Stimulated activated naive CD8-positive, alpha-beta T cell treated with anti-CD3 and anti-CD28 coated beads, Interleukin-15, amount 100 ng/mL, for 72 hours (primary cell): ENCODE measurements at places on chromosomes 12 and 14.

DNA sequence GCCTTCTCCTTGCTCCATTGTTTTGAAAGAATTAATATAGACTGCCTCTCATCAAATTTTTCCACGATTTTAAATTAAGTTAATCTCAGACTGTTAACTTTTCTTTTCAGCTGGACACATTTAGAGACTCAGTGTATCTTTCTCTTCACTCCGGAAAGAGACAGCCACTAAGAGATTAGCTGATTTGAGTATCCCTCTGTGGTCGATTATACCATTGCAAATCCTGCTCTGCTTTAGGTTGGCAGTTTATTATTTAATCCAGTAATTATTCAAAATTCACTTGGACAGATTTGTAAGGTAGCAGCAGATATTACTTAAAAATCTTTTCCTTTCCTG, 588 bp upstream of the TWF1 start:
- no peak for DNase-seq

DNA sequence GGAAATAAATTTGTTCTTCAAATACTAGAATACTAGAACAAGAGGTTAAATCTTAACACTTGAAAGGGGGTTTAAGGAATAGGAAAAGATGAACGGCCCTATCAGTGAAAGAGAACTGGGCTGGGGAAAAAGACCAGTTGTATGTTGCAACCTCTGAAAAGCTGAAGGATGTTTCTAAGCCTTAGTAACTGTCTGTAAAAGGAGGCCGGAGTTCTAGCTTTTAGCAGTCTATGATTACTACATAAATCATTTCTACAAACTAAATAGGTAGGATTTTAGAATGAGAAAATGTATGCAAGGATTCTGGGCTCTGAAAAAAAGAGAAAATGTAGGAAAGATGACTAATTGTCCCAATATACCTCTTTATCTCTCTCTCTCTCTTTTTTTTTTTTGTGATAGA, 4.9 kb downstream of the CERS5 start:
- DNase-seq: no peak

DNA sequence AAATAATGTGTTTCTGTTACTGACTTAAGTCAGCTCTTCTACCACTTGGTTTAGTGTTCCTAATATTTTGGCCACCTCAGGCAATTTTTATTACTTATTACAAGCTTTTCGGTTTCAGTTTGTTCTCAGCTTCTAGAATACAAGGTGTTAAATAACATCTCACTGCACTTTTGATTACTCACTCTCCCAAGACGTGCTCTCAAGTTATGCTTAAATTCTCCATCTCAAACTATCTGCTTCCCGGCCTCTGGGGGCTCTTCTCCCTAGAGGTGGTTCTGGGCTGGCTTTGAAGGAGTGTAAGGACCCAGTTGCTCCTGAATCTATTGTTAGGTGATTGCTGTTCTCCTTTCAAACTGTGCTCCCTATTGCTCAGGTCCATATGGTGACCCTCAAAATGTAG, 193.9 kb upstream of the DDHD1 start:
- DNase-seq: no peak

DNA sequence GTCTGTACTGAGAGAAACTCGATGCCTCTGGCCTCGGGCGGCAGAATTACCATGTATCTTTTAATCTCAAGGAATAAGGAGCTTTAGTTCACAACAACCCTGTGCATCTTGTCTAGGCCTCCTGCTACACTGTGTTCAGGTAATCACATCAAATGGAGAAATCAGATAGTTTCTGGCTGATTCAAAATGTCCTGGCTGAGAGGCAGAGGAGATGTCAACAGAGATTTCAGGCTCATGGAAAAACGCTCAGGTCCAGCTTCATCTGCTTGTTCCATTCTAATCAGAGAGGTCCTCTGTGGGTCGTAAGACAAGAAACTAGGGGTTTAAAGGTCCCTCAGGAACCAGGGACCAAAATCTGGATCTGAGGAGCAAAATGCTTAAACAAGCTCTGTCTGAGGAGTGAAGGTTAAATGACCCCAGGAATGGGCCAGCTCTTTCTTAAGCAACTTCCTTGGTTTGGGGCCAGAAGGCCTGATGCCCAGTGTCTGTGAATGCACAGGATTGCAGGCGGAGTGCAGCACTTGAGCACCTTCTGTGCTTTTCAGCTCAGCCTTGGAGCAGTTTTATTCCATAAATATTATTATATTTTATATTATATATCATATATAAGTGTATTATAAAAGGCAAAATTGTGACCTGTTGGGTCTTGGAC, 170.2 kb upstream of the PRICKLE1 start:
- no peak for DNase-seq

DNA sequence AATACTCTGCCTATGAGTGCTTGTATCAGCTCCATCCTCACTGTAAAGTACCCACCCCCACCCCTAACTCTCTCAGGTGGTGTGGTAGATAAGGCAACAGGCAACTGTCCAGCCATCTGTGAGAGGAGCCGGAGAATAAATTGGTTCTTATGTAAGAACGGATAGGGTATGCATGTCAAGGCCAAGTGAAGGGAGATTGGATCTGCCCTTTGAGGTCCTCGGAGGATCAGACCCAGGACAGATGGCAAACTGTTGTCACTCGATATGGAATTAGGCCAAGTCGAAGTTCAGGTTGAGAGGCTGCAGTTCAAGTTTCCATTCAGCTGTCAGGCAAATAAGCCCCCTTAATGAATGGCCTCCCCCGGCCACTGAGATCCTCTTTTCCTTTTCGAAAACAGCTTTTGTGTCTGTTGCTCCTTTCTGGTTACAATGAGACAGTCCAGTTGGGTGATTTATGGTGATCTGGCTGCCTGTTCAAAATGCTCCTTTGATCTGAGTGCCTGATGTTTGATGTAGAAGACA, 120.3 kb downstream of the VRK1 start:
- DNase-seq: no peak

DNA sequence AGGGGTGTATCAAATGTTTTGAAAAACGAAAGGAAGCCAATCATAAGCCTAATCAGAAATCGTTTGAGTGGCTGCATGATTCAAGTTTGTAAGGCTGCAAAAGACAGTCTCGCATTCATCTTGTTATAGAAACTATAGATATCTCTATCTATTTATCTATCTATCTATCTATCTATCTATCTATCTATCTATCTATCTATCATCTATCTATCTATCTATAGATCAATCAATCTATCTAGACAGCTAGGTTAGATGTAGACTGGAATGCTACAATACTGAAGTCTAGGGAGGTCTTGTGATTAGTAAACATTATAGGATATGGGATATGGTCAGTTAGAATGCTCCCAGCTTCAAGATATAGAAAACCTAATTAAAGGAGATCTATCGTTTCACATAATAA, 52.2 kb upstream of the BTG1 start:
- no peak for DNase-seq

GRCh38 chr12:120402217-120402616, 33.3 kb upstream of the MSI1 start:
- no peak for DNase-seq

DNA sequence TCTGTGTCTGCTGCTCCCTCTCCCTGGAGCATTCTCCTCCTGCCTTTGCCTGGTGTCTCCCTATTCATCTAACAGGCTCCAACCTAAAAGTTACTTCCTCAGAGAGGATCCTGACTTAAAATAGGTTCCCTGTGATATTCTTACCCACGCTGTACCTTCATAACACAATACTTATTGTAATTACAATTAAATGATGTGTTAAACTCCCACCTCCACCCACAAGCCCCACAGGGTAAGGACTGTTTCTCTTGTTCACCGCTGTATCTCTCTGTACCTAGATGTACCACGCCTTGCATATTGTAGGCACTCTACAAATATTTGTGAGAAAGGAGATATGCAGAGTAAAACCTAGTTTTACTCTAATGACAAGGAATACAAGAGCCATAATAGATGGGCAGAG, 5.0 kb downstream of the HEBP1 start:
- DNase-seq: no peak

- no peak for DNase-seq
These were observed 100.5 kb downstream of the ZNF664 start for GRCh38 chr12:124073356-124074035.

- DNase-seq: no peak
These were observed 5.5 kb downstream of the RAN start for GRCh38 chr12:130877333-130877732.

GRCh38 chr12:108394196-108394595, 55.1 kb upstream of the CMKLR1 start:
- DNase-seq: no peak

DNA sequence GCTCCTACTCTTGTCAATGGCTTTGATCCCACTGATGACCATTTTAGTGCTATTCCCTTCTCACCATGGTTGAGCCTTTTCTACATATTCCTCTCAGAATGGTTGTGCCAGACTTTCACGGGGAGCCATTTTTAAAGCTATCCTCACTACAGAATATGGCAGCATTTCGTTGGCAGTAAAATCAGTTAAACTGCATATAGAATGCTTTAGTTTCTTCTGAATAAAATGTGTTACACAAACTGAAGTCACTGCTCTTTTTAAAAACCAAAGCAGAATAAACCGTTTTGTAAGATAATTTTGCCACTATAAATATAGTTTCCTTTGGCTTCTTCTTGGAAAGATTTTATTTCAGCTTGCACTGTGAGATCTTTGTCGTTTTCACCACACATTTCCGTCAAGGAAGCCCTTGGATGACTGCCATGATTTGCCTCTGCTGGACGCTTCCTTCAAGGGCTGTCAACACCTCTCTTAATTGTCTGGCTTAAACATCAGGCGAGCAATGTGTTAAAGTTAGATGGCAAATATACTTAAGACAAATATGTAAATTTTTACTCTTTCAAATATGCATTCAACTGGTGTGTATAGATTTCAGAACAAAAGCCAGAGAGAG, 624.2 kb downstream of the DIO2 start:
- no peak for DNase-seq

GRCh38 chr14:74836251-74836960, 39.5 kb downstream of the PROX2 start:
- no peak for DNase-seq

DNA sequence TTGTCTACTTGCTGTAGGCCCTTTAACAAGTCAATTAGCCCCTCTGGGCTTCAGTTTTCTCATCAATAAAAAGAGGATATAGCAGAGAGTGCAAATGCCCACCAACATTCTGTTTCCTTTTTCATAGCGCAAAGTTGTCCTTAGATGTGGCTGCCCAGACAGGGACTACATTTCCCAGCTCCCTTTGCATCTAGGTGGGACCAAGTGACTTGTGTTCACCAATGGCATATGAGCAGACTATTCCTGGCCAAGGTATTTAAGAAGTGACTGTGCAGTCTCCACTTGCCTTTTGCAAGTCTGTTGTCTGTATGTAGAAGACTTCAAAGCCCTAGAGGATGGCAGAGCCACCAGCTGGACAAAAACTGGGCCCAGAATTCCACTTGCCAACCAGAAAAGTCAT, 59.7 kb downstream of the DAO start:
- no peak for DNase-seq

DNA sequence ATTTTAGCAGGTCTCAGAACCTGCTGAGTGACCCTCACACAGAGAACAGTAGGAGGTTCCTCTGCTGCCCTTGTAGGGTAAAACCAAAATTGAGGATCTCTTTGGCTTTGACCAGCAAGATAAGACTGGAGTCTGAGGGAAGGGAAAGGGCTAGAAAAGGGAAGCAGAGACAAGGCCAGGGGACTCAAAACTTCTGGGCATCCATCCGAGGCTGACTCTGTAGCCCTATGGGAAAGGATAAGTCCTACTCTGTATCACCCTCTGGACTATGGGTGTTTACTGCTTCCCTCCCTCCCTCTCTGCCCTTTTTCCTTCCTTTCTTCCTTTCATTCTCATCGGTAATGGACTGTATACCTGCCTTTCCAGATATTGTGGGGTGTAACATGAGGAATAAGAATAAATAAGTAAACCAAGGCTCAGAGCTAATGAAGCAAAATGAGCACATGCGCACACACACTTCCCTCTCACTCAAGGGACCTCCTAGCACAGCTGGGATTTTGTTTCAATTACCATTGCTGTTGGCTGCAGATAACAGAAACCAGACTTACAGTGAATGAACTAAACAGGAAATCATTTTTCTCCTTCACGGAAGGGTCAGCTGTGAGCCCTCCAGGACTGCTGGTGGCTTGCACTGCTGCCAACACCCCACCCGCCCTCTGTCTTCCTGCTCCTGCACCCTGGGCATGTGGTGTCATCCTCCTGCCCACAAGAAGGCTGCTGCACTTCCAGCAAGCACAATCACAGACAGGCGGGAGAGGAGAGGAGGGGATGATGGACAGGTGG, 404.4 kb upstream of the CCDC196 start:
- DNase-seq: no peak

DNA sequence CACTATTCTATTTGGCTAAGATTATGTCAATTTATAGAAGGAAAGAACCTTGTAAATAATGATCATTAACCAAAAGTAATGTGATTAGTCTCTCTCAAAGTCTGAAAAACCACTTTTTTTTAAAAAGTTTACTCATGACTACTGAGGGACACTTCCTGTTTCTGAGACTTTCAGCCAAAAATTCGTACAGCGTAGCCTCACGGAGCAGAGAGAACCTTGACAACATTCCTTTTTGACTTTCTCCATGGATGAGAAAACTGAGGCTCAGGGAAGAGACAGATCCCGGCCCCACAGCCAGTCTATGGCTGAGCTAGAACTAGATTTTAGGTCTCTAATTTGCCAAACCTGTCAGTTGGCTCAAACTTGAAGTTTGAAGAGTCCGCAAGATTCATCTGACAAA, 68.2 kb downstream of the DAD1 start:
- DNase-seq: no peak

DNA sequence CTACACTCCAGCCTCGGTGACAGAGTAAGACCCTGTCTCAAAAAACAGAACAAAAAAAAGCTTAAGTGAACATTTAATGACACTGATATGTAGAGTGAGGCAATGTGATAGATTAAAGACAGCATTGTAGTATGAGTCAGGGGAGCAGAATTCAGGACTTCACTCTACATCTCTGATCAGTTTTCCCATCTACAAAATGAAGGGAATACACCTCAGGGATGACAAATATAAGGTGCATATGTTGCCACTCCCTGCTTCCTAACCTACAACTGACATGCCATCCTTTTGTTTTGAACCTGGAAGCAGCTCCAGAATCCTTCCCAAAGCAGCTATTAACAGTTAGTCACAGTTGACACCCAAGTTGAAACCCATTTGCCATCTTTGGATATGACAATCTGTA, 30.9 kb upstream of the STRN3 start:
- DNase-seq: no peak

DNA sequence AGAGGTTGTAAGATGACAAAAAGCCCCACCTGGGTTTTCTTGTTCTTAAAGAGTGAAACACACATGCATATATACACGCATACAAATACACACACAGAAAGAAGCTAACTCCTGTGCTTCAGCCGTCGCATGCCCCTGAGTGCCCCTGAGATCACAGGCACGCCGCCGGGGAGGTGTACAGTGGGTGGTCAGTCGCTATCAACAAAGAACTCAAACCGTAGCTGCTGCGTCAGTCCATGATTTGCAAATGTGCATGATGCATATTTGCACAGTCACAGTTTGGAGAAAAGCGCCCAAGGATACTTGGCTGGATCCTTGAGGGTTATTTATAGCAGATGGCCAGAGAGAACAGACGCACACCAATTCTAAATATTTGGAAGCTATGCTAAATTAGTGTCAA, 206.9 kb downstream of the TMEM132D start:
- no peak for DNase-seq

DNA sequence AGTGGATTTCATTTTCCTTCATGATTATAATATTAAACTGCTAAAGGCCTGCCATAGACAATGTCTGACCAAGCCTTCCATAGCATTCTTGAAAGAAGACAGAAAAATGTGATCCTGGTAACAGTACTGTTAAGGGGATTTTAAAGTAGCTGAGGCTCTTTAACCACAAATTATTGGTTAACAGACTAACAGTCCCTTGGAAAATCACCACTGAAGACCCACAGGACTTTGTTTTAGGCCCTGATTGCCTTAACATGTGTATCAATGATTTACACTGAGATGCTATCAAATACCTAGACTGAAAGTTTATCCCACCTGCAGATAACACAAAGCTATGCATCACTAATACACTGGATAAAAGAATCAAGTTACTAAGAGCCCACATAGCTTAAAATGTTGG, 6.0 kb downstream of the KRT79 start:
- no peak for DNase-seq
